IMR-90 (cell line): ENCODE measurements at places on chromosomes 5 and 9. TPM values are rescaled to one million over a fixed set of nuclear protein-coding genes. Genes with fewer than 3 reads are reported as not detected.

GRCh38 chr5:109612278-109612905, 77.3 kb upstream of the MAN2A1 start:
- DNase-seq = no peak

- no peak for DNase-seq
Observed at GRCh38 chr5:135012951-135013391, 21.1 kb downstream of the PITX1 start.

The PCDHGA1 gene
- total RNA-seq = 0.83 and 0.90 TPM in 2 replicates

The LRRTM2 gene
- total RNA-seq = 1.9 and 2.0 TPM in 2 replicates

The GDA gene
- not detected in 2 replicates for total RNA-seq
